ENCODE measurements at places on chromosomes 16 and 17. TPM values are rescaled to one million over a fixed set of nuclear protein-coding genes. Genes with fewer than 3 reads are reported as not detected.

GRCh38 chr16:6057821-6058220, 960.2 kb upstream of the EEF2KMT start:
- no peak overlapping the region for H3K4me3 ChIP-seq
- no peaks in the 10 kb centered on the region for H3K4me1 ChIP-seq
- no peaks in the 10 kb centered on the region for H3K36me3 ChIP-seq

- H3K27ac ChIP-seq = no peak overlapping the region
- no peaks in the 10 kb centered on the region for H3K27me3 ChIP-seq
- H3K36me3 ChIP-seq = no peaks in the 10 kb centered on the region
- no peak for DNase-seq
Observed at GRCh38 chr17:40561294-40561870, 3.9 kb downstream of the CCR7 start.

DNA sequence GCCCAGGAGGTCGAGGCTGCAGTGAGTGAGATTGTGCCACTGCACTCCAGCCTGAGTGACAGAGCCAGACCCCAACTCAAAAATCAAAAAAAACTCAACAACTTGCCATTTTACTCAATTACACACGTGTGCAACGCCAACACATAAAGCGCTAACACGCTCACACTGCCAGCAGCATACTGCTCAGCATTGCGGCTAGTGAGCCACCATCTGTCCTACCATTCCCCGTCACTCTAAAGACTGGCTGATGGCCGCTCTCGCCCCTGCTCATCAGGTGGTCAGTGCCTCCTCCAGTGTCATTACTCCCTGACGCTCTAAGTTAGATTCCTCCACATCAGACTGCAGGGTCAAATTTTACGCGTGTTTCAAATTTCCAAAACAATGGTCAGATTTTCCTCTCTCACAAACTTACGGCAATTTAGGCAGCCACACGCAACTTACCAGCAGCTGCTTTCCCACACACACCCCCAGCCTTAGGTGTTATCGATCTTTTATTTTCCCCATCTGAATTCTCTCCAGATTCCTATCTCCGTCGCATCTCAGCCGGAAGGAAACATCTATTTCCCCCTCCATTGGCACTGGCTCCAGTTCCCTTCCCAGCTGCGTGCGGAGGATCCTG, 240.8 kb downstream of the C16orf95 start:
- H3K36me3 ChIP-seq = no peaks in the 10 kb centered on the region
- no peaks in the 10 kb centered on the region for H3K27me3 ChIP-seq
- H3K4me3 ChIP-seq = no peak overlapping the region
- H3K4me1 ChIP-seq = no peaks in the 10 kb centered on the region
- DNase-seq = no peak

DNA sequence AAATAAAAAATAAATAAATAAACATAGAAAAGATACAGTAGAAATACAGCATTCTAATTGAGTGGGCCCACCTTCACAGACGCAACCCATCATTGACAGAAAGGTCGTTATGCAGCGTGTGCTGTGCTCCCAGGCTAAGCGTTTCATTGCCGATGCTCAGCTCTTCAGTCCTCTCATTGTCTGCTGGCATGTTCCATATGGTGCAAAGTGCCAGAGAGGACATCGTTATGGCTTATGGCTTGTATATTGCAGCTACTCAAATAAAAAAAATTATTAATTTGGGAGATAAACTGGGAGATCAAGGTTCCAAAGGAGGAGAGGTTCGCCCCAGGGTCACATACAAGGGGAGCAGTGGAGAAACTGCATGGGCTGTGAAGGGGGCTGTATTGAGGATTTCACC, 11.3 kb upstream of the UBALD2 start:
- peaks cover 3% of the 10 kb centered on the region for H3K4me1 ChIP-seq
- no peak overlapping the region for H3K4me3 ChIP-seq
- DNase-seq = no peak
- H3K27ac ChIP-seq = no peak overlapping the region

The CCL17 gene
- total RNA-seq = not detected
